ENCODE measurements at places on chromosomes 4 and X.

GRCh38 chrX:17474892-17475291, 99.9 kb downstream of the NHS start:
- DNase-seq = no peak

DNA sequence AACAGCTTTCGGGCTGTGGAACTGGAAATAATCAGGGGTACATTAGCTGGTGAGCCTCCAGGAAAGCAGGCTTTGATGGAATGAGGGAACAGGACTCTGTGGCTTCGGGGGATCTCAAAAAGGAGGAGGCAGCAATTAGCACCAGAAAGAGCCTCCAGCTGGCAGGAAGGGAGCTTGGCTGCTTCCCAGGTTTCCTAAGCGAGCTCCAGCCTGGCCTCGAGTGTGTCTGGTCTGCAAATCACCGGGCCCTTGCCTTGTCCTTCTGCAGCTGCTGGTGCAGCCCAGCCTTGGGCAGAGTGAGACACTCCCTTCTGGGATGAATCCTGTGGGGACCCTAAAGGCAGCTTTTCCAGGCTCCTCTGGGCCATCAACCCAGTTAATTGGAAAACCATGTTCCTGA, 10.7 kb upstream of the PDHA1 start:
- peak; percentile 55 for DNase-seq

DNA sequence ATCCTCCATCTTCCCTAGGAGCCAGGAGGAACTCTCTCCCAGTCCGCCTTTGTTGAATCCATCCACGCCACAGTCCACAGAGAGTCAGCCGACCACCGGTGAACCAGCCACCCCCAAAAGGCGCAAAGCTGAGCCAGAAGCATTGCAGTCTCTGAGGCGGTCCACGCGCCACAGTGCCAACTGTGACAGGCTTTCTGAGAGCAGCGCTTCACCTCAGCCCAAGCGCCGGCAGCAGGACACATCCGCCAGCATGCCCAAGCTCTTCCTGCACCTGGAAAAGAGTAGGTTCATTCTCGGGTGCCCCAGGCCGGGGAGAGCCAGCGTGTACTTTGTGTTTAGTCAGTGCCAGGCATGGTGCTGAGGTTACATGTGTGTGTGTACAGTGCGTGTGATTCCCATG, 7.4 kb downstream of the MSL3 start:
- no peak for DNase-seq

- DNase-seq = no peak
These were observed 46.3 kb upstream of the AFAP1 start for GRCh38 chr4:7985891-7986441.

DNA sequence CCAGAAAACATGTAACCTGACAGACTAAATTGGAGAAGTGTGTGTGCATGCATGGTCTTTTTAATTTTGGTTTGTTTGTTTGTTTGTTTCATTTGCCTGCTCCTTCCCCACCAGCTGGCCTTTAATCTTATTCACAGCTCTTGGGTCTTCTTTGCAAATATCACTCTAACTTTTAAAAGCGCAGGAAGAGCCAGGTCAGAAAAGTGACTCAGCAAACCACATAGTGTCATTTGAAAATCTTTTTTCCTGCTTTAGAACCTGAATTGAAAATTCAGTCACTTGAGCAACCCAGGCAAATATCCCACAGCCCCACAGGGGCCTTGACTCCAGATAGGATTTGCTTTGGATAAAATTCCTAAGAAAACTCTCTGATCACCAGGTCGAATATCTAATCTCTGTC, 4.6 kb downstream of the TMEM255A start:
- DNase-seq = no peak

DNA sequence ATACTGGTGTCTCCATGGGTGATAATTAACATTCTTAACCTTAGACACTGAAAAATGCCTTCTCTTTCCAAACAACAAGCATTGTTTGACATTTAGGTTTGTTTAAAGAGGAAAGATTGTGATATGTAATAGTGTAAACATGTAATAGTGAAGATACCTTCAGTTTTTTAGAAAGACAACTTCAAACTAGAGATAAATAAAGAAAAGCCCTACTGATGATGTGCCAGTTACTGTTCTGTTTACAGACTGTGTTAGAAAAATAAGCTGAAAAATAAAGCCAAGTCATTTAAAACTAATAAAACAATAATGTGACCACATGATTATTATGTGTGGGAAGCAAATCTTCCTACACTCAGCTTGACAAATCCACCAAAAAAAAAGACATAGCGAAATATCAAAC, 2035.3 kb upstream of the TENM3 start:
- peak; percentile 65 for DNase-seq

All from right lung (tissue), 10 donors.